Putamen (tissue), 1 donor: ENCODE measurements at places on chromosomes 6 and 20.

- DNase-seq: no peak
These were observed 1.7 kb upstream of the TOMM34 start for GRCh38 chr20:44961870-44962267.

DNA sequence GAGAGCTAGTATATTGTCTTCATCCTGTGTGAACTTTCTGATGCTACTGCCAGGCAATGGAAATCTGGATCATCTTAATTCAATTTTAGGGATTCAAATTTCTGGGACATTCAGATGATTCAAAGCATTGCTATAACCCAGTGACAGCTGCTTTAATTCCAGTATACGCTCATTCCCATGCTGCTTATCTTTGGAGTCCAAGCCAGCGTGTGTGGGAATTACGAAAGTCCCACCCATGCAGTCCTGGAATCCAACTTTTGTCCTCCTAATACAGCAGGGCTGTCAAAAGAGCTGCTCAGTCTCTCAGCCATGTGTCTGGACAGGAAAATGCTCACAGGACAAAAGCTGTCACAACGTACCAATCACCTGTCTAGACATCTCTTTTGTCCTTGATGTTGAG, 219.8 kb downstream of the LAMA2 start:
- DNase-seq: no peak

GRCh38 chr6:42158011-42158410, 15.2 kb upstream of the GUCA1A start:
- no peak for DNase-seq

DNA sequence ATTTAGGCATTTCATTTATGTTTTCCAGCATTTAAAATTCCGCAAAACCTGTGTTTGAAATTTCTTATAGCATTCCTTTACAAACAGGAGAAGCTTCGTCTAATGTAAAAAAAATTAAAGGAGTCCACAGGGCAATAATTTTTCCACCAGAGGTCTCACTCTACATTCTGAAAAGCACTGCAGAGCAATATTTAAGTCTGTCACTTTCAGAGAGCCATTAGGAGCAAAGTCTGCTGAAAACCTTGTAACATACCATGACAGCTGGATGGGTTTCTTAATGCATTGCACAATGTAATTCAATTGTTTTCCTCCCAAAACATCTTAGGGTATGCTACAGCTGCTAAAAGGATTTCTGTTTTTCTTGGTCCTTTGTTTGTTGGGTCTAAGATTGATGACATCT, 18.0 kb downstream of the BAG2 start:
- DNase-seq: no peak

- no peak for DNase-seq
These were observed 214.2 kb downstream of the COL19A1 start for GRCh38 chr6:70080443-70081070.

DNA sequence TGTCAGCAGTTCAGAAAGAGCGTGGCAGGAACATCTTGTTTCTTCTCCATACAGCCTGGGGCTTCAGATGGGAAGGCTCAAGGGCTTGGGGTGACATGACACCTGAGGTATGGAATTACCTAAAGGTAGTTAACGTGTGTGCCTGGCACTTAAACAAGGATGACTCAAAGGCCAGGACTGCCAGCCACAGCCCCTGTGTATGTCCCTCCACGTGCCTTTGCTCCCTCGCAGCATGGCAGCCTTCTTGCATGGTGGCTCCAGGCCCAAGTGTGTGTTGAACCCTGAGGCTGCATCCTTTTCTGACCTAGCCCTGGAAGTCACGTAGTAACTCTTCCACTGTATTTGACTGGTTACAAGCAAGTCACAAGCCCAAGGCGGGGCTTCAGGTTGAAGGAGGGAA, 33.6 kb upstream of the MYL9 start:
- DNase-seq: no peak

- DNase-seq: no peak
These were observed 276.7 kb downstream of the PLCB1 start for GRCh38 chr20:8408587-8409307.

DNA sequence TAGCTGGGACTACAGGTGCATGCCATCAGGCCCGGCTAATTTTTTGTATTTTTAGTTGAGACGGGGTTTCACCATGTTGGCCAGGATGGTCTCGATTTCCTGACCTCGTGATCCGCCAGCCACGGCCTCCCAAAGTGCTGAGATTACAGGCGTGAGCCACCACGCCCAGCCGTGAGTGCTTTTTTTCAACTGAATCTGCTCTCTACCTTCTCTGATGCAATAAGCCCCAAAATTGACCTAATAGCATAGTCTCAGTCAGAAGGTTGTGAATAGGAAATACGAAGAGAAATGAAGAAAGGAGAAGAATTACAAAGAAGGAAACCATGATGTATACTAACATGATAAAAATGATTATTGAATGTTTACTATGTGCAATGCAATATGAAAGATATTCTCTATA, 33.2 kb downstream of the BEND6 start:
- DNase-seq: no peak

- no peak for DNase-seq
These were observed 223.1 kb downstream of the PHF3 start for GRCh38 chr6:63858691-63859090.

GRCh38 chr6:144266091-144266649, 19.0 kb upstream of the UTRN start:
- no peak for DNase-seq

DNA sequence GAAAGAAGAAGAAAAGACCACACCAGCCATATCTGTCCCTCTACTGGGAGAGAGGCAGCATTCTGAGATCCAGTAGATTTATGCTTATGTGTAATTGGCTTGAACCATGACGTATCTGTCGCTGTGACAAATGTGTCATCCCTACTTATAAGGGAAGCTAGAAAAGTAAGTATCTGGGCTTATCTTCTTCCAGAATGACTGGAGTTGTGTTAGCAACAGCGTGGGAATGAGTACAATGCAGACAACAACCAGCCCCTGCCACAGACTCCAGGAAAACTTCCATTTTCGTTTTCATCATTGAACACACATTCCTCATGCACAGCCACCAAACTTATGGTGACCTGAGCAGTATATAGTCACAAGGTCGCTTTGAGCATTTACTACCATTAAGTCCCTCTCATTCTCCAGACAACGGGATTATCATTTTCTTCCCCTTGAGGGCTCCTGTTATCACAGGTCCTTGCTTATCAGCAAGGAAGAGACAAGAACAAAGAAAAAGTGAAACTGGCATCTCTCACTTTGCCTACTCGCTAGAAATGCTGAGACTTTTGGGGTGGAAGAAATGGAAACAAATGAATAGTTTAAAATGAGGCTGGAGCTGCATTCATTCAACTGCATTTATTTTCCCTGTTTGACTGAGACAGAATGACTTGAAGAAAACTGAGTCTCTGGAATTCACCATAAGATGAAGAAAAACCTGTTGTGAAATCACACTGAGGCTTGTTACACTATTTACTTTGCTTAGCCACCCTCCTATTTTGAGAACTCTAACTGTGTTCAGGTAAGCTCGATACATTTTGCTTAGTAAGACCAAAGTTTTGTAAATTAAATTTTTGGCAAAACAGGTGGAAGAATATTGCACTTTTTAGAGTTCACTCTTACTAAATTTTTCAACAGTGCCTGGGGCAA, 149.3 kb upstream of the FOXQ1 start:
- DNase-seq: no peak

DNA sequence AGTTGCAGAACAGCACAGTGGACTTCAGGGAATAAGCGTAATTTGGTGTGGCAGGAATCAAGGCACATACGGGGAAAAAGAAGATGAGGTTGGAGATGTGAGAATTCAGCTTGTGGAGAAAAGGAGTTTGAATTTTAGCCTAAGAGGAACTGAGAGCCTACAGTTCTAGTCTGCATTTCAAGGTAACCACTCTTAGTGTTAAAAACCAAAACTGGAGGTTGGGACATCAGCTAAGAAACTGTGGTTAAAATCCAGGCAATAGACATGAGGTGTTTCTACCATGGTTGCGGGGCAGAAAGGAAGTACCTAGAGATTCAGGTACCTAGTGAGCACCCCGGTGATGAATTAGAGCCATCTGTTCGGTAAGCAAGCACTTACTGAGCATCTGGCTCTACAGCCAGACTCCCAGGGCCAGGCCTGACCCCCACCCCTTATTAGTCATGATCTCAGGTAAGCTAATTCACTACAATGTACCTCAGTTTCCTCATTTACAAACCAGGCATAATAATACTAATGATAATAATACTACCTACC, 44.4 kb downstream of the FAXC start:
- no peak for DNase-seq

- no peak for DNase-seq
These were observed 686.9 kb upstream of the MAP3K7 start for GRCh38 chr6:91273729-91274128.

- no peak for DNase-seq
These were observed 57.7 kb downstream of the SLX4IP start for GRCh38 chr20:10492844-10493243.

DNA sequence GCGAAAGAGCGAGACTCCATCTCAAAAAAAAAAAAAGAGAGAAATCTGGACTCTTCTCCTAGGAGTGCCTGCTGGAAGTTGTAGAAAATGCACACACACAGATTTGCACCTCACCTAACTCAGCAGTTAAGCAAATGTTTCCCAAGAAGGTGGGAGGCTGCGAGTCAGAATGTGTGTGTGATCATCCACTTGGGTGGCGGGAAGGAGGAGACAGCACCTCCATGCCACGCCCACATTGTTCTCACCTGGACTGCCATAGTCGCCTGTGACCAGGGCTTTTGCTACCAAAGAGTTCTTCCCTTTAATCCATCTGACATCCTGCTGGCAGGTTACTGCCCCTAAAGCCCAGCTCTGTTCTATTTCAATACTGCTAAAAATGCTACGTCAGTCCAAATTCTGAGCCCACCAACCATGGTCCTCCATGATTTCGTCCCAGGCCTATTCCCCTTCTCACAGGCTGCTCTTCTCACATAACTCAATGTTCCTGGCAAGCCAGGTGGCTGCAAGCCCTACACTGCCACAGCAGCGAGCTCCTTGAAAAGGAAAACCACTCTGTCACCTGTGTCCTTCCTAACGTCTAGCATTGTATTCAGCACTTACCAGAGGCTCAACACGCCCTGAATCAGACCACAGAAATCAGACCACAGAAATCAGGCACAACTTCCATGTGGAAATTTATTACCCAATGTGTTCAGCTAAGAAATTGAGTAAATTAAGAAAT, 77.5 kb downstream of the PSMG4 start:
- DNase-seq: no peak

DNA sequence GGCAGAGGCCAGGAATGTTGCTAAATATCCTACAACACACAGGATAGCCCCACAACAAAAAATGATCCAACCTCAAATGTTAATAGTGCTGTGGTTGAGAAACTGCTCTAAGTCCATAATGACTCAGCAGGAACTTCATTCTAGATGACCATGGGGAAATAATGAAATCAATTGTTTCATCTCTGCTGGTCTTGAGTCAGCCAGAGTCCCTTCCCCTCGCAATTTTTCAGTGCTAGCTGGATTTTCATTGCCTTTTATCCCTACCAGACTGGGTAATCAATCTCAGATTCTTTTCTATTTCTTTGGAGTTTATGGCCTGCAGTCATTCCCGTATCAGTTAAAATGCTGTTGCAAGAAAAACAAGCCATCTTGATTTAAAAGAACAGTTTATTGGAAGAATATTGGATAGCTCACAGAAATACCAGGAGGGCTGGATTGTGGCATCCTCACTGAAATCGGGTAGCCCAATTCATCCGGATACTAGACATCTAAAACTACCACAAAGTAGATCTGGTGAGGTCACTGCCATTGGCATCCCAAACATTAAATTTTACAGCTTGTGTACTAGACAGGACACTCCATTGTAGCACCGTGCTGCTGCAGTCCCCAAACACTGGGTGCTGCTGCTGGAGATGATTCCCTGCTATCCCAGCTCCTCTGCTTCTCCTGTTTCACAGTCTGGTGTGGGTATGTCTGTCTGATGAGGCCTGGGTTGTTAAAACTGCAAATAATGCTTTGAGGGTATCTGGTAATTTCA, 30.3 kb upstream of the POPDC3 start:
- DNase-seq: no peak

- no peak for DNase-seq
These were observed 20.5 kb upstream of the TTPAL start for GRCh38 chr20:44455126-44455525.

DNA sequence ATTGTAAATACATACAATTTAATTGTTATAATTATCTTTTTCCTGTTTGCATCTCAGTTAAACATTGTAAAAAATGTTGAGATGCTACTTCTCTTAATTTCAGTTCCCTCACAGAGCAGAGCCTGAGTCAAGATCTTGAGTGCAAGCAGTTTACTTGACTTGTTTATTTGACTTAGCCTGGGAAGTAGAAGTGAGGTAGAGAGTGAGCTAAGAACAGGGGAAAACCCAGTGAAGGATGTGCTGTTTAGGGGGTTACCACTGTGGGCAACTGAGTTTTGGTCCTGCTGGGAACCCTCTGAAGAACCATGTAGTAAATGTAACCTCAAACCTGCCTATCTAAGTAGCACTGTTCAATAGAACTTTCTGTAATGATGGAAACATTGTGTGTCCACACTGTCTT, 495.2 kb upstream of the FLRT3 start:
- no peak for DNase-seq

- DNase-seq: no peak
These were observed 10.7 kb upstream of the ADRM1 start for GRCh38 chr20:62292108-62292507.

DNA sequence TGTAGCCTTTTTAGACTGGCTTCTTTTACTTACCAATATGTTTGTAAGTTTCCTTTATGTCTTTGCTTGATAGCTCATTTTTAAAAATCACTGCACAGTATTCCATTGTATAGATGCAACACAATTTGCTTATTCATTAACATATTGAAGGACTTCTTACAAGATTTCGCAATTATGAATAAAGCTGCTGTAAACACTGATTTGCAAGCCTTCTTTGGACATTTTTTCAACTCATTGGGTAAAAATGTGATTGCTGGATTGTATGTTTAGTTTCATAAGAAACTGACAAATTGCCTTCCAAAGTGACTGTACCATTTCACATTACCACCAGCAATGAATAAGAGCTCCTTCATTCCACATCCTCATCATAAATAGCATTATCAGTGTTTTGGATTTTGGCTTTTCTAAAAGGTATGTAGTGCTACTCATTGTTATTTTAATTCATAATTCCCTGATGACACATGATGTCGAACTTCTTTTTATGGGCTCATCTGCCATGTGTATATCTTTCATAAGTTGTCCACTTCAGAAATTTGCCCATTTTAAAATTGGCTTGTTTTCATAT, 80.7 kb downstream of the TFAP2B start:
- DNase-seq: no peak

DNA sequence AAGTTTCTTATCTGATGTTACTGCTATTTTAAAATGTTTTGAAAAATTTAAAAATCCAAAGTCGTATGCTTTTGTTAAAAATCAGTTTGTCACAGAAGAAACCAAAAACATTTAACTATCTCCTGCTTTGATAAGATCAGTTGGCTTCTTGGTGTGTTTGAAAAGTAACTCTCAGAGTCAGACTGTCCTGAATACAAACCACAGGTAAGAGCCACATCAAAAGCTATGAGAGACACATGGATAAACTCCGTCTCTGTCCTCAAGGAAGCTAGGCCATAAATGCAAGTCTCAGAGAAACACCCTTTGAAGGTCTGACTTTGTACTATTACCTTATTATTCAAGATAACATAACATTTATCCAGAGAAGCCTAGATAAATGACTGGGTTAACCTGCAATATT, 7.7 kb downstream of the HBS1L start:
- DNase-seq: no peak

- DNase-seq: no peak
These were observed 329.1 kb downstream of the LAMA2 start for GRCh38 chr6:129212081-129212480.
